NCI-H774 (cell line): ENCODE measurements at places on chromosomes 12 and 14.

DNA sequence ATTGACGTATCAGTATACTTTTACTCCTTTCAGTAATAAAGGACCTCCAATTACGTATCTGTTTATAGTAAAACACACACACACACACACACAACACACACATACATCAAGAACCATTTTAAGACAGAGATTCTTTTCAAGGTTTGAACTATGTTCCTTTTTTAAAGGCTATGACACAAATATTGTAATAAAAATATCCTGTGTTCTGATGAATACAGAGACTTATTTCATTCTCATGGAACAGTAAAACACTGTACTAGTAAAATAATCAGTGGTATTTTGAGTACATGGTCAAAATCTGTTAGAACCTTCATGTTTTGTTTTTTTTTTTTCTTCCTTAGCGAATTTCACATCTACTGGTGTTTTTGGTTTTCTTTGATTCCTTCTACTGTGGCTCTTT lies 7.6 kb downstream of the FLRT2 start:
- no peak for DNase-seq

- peak; percentile 43 for DNase-seq
Measured at GRCh38 chr12:46383654-46384450, 11.3 kb upstream of the SLC38A2 start.

GRCh38 chr12:108799401-108800243 lies 57.8 kb downstream of the SSH1 start:
- DNase-seq, result no peak

- no peak for DNase-seq
Measured at GRCh38 chr14:23380197-23380914, 3.5 kb downstream of the CMTM5 start.

DNA sequence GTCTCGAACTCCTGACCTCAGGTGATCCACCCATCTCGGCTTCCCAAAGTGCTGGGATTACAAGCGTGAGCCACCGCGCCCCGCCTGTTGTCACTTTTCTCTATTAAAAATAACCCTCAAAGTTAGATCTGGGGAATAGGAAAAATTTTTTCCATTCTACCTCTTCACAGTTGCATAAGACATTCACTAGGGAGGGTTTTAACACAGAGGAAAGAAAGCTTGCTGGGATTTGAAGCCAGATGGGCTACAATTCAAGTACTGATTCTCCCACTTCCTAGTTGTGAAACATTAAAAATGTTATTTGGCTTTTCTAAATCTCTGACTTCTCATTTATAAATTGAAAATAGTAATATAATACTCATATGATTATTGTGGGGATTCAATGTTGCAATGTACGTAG lies 23.3 kb upstream of the SLC15A5 start:
- no peak for DNase-seq

- DNase-seq, result no peak
Measured at GRCh38 chr12:55757701-55758100, 14.8 kb downstream of the GDF11 start.

DNA sequence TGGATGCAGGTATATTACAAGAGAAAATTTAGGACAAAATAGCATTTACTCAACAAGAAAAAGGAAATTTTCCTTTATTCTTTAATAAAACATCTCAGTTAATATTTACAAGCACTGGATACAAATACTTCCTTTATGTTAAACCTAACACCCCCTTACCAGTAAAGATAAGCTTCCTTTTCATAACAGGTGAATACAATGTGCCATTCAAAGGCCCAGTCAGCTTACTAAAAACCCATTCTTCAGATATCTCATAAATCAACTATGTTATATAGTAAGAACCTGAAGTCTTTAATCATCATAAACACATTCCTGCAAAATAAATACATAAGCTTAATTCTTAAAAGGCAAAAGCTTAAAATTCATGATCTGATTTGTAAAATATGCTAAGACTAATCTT lies 52.6 kb downstream of the LRP6 start:
- DNase-seq, result no peak

GRCh38 chr12:13196130-13196921 lies at the start of gene EMP1:
Gene EMP1 (plus strand): TSS chr12:13196726. CDS start chr12:13211511, 14,785 bp downstream.
- DNase-seq, result no peak

- no peak for DNase-seq
Measured at GRCh38 chr14:57498035-57498434, 4.4 kb upstream of the CCDC198 start.

- DNase-seq, result no peak
Measured at GRCh38 chr14:36521598-36522345, 1.7 kb upstream of the NKX2-1 start.

DNA sequence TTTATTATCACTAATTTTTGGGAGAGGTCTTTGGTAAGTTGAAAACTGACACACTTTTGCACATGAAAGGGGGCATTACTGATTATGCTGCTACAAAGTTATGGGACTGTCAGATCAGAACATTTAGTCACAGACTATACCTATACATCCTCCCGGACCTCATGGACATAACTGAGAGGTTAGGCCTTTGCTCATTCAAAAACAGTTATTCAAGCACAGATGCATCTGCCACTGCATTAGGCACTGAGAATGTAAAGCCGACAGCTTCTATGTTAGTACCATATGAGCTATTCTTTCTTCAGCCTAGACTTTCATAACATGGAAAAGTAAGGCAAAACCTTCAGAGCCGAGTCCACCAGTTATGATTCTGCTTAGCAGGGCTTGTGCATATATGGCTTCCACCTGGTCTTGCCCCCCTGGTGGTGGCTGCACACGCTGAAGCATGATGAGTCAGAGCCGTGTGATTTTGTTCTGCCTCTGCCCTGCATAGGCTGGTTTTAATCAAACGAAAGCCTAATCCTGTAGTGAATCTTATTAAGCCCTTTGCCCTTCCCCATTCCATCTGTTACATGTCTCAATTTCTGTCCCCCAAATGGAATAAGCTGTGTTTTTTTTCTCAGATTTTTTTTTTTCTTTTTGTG lies 21.8 kb upstream of the RNU6-8 start:
- peak; percentile 45 for DNase-seq

GRCh38 chr12:50297027-50297426 lies 13.7 kb upstream of the LIMA1 start:
- DNase-seq, result no peak

- peak; percentile 60 for DNase-seq
Measured at GRCh38 chr12:12334367-12335040, 15.5 kb downstream of the MANSC1 start.

GRCh38 chr12:61713121-61713520 lies 547.1 kb upstream of the USP15 start:
- DNase-seq, result no peak

DNA sequence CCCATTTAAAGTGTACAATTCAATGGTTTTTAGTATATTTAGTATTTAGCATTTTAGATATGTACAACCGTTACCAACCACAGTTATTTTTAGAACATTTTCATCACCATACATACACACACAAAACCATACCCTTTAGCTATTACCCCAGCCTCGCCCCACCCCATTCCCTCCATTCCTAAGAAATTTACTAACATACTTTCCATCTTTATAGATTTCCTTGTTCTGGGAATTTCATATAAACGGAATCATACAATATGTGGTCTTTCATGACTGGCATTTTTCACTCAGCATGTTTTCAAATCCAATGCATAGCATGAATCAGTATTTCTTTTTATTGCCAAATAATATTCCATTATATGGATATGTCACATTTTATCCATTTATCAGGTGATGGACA lies 101.5 kb downstream of the TAOK3 start:
- no peak for DNase-seq

GRCh38 chr14:68394118-68394763 lies 398.6 kb downstream of the ZFP36L1 start:
- no peak for DNase-seq

DNA sequence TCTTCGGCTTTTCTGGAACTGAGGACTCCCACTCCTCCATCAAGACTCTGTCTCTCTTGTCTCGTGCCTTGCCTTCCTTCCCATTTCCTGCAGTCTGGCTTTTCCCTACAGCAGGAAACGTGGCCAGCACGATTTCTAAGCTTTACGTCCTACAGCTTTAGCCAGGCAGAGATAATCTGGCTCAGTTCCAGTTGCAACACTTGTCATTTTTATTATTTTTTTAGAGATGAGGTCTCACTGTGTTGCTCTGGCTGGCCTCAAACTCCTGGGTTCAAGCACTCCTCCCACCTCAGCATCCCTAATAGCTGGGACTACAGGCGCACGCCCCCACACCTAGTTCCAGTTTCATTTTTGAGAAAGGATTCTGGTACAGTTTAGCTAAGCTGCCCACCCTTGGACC lies 19.9 kb downstream of the CALM1 start:
- DNase-seq, result no peak

GRCh38 chr14:76718306-76719040 lies 42.8 kb upstream of the VASH1 start:
- no peak for DNase-seq

GRCh38 chr12:64735442-64735841 lies 23.8 kb downstream of the GNS start:
- no peak for DNase-seq

- no peak for DNase-seq
Measured at GRCh38 chr12:75658901-75659823, 147.8 kb upstream of the KRR1 start.

GRCh38 chr12:100138803-100139098 lies 3.9 kb downstream of the BLTP3B start:
- no peak for DNase-seq

DNA sequence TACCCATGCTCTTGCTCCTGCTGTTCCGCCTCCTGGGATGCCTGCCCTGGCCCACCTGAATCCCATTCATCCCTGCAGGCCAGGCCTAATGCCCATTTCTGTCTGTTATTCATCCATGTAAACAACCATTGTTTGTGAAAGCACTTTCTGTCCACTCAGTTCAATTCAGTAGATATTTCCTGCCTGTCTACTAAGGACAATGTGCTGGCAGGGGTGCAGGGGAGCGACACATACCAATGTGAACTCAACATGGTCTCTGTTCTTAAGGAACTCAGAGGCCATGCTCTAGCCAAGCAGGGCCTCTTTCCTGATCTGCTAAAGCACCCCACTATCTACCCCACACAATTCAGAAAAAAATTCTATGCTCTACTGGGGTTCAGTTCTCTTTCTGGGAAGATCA lies 88.5 kb upstream of the ZFP36L1 start:
- no peak for DNase-seq

DNA sequence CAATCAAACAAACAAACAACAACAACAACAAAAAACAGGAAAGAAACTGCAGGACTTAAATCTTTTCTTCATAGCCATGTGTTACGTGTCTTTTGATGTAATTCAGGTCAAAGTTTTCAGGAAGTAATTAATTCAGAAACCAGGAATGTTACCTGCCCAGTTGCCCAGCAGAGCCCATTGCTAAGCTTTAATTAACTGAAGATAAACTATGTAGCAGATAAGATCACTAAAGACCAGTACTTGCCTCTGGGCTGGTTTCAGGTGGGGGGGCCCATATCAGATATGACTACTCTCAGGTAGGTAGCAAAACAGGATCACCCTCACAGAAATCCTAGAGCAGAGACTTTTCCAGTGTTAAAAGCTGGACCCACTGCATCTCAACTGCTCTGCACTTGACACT lies 69.2 kb downstream of the LIN7A start:
- no peak for DNase-seq

DNA sequence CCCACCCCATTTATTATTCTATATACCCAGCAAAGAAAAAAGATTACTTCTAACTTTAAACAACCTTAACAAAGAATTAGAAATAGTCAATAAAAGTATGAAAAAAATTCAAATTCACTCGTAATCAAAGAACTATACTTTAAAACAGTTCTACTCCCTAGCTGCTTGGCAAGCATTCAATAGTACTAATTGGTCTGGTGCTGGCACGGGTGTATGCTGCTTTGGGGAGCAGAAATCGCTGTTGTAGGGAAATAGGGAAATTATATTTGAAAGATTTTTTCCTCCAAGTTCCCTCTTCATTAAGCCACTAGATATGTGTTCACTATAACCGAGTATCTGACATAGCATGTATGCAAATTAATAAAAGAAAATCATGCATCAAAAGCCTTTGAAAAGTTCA lies 65.7 kb downstream of the DICER1 start:
- no peak for DNase-seq

DNA sequence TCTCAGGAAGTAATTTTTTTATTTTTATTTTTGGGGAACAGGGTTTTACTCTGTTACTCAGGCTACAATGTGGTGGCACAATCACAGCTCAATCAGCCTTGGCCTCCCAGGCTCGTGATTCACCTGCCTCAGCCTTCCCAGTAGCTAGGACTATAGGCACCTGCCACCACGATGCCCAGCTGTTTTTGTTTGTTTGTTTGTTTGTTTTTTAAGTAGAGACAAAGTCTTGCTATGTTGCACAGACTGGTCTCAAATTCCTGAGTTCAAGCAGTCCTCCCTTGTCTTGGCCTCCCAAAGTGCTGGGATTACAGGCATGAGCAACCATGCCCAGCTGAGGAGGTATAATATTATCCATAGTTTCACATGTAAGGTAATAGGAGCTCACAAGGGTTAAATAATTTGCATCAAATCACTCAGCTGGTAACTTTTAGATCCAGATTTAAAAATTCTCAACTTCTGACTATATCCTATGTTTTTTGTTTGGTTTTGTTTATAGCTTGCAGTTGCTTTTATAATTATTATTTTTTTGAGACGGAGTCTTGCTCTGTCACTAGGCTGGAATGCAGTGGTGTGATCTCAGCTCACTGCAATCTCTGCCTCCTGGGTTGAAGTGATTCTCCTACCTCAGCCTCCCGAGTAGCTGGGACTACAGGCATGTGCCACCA lies 629.3 kb downstream of the DIO2 start:
- DNase-seq, result no peak

GRCh38 chr12:96486751-96487613 lies 2.4 kb upstream of the CFAP54 start:
- no peak for DNase-seq

- DNase-seq, result peak; percentile 35
Measured at GRCh38 chr12:58812214-58812613, 108.1 kb downstream of the LRIG3 start.

GRCh38 chr14:50607181-50607580 lies 47.2 kb downstream of the ATL1 start:
- no peak for DNase-seq

DNA sequence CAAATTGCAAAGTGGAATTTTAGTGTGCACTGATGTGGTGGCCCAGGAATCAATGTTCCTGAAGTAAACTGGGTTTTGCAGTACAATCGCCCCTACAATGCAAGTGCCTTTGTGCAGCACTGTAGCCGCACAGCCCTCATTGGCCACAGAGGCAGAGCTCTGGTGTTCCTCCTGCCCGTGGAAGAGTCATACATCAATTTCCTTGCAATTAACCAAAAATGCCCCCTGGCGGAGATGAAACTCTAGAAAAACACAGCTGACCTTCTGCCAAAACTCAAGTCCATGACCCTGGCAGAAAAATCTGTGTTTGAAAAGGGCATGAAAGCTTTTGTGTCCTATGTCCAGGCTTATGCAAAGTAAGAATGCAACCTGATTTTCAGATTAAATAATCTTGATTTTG lies 117.9 kb upstream of the PRB2 start:
- DNase-seq, result no peak

GRCh38 chr12:105109465-105110212 lies 2.1 kb downstream of the WASHC4 start:
- DNase-seq, result no peak

GRCh38 chr12:131865180-131865875 lies 29.1 kb upstream of the ULK1 start:
- DNase-seq, result no peak
